Trophoblast cell (in vitro differentiated cells and primary cell): ENCODE measurements at places on chromosomes 11 and 22.
A peak's percentile ranks its signal among the peaks of the same experiment; 100 is the strongest.

GRCh38 chr11:47378010-47378835, at the start of gene SPI1:
Gene SPI1, minus strand, starts transcription at chr11:47378547. Its CDS starts 194 bp downstream, at chr11:47378353.
- DNase-seq: no peak
- no peaks in the 10 kb centered on the region for H3K36me3 ChIP-seq
- H3K27me3 ChIP-seq: no peaks in the 10 kb centered on the region
- H3K4me3 ChIP-seq: no peak within 1 kb of the TSS
- H3K4me1 ChIP-seq: peaks cover 5% of the 10 kb centered on the region

DNA sequence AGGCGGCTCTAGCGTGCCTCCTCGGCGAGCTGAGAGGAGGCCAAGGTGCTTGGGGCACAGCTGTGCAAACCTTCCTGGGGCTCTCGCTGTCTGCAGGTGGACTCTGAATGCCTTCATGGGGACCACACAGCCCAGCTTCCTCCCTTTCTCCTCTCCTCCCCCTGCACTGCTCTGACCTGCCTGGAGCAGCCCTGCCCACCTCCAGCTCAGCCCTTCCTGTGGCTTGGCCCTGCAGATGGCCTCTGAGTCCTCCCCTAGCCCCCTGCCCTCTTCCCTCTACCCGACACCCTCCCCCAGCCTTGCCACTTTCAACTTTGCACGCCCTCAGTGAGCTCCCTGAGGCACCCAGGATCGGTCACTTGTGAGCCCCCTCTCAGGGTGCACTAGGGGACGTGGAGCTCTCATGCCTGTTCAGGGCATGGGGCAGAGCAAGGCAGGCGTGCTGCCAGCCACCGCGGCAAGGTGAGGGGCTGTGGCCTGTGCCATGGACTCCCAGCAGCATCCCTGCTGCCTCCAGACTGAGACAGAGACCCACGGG, 31.4 kb downstream of the PPM1F start:
- H3K36me3 ChIP-seq: peaks cover 10% of the 10 kb centered on the region
- no peak overlapping the region for H3K27ac ChIP-seq
- peaks cover 4% of the 10 kb centered on the region for H3K4me1 ChIP-seq
- H3K4me3 ChIP-seq: no peak overlapping the region
- no peak for DNase-seq

GRCh38 chr11:119983816-119984215, 154.1 kb downstream of the TRIM29 start:
- no peak overlapping the region for H3K4me3 ChIP-seq
- H3K4me1 ChIP-seq: no peaks in the 10 kb centered on the region
- no peaks in the 10 kb centered on the region for H3K27me3 ChIP-seq
- DNase-seq: no peak
- no peaks in the 10 kb centered on the region for H3K36me3 ChIP-seq
- H3K27ac ChIP-seq: no peak overlapping the region

DNA sequence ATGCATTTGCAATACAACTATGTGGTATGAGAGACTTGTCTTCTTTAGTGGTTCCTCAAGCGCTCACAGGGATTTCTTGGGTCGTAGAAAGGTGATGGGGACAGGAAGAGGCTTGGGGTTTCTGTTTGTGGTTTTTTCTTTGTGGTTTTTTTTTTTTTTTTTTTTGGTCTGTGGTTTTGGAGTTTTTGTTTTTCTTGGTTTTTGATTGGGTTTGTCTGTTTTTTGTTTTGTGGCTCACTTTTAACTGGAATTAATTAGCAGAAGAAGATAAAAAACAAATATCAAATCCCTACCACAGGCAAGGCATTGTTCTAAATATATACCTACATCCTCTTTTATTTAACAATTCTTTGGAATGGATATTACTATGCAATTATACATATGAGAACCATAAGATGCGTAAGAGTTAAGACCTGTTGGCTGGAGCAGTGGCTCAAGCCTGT, 5.5 kb downstream of the TTC28 start:
- H3K4me3 ChIP-seq: no peak overlapping the region
- no peak overlapping the region for H3K27ac ChIP-seq
- no peak for DNase-seq
- no peaks in the 10 kb centered on the region for H3K36me3 ChIP-seq

DNA sequence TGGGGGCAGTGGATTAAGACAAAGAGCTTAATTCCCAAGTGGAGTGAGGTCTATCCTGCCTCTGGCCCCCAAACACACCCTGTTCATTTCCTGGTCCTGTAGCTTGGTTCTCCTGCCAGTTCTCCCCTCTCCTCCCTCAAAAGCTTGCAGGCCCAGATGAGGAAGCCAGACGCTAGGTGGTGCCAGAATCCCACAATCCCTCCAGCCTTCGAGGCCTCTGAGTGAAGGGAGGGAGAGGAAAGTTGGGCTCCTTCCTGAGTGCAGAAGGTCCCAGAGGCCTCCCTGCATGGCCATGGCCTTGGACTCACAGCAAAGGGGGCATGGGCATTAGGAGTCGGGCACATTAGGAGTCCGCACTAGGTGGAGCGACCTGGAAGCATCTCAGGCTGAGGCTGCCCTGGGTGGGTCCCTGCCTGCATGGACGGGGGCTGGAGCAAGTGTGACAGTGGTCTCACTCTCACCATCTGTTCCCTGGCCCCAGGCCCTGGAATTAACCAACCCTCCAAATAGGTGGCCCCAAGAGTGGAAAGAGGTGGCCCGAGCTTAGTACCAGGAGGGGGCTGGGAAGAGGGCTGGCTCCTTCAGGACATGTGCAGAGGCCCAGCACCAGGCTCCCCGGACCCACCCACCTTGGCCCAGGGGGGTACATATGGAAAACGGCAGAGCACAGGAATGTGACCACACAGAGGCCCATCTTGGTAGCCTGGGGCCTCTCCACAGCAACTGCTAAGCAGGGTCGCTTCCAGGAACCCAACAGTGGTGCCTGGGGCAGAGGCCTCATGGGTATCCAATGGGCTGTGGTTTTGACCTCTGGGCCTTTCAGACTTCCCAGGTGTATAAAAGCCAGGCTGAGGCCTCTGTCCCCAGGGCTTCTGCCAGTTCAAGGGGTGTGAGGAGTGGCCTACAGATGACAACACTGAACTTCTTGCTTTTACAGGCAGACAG, 5.2 kb downstream of the FXYD2 start:
- H3K4me1 ChIP-seq: peaks cover 26% of the 10 kb centered on the region
- H3K4me3 ChIP-seq: no peak overlapping the region
- H3K27ac ChIP-seq: no peak overlapping the region
- H3K27me3 ChIP-seq: no peaks in the 10 kb centered on the region

DNA sequence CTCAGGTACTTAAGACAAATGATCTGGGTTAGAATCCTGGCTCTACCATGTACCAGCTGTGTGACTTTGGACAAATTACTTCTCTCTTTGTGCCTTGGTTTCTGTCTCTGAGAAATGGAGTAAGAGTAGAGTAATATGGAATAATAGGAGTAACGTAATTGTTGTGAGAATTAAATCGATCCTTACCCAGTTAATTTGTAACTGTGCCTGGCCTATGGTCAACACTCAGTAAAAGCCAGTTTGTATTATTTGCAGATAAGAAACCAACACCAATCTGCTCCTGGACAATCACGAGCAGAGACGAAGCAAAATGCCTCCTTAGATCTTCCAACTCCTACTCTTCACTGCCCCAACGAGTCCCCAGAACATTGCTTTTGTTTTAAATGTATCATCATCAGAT, 266.7 kb downstream of the DCDC1 start:
- DNase-seq: no peak
- no peaks in the 10 kb centered on the region for H3K27me3 ChIP-seq

- no peaks in the 10 kb centered on the region for H3K36me3 ChIP-seq
- peaks cover 33% of the 10 kb centered on the region for H3K27me3 ChIP-seq
- no peak overlapping the region for H3K4me3 ChIP-seq
- H3K4me1 ChIP-seq: peaks cover 10% of the 10 kb centered on the region
- DNase-seq: no peak
- H3K27ac ChIP-seq: no peak overlapping the region
These were observed 1.4 kb upstream of the NEFH start for GRCh38 chr22:29478326-29479276.

GRCh38 chr11:86559311-86559945, 113.0 kb downstream of the ME3 start:
- no peaks in the 10 kb centered on the region for H3K27me3 ChIP-seq
- H3K36me3 ChIP-seq: no peaks in the 10 kb centered on the region
- peak; percentile 86 for DNase-seq
- no peak overlapping the region for H3K4me3 ChIP-seq
